Chondrocyte (in vitro differentiated cells): ENCODE measurements at places on chromosomes 4 and X. TPM values are rescaled to one million over a fixed set of nuclear protein-coding genes. Genes with fewer than 3 reads are reported as not detected.
A peak's percentile ranks its signal among the peaks of the same experiment; 100 is the strongest.

GRCh38 chrX:38211891-38212635, 8.6 kb downstream of the SRPX start:
- no peak for DNase-seq

- no peak for DNase-seq
Observed at GRCh38 chr4:47484168-47484567, 907 bp upstream of the ATP10D start.

DNA sequence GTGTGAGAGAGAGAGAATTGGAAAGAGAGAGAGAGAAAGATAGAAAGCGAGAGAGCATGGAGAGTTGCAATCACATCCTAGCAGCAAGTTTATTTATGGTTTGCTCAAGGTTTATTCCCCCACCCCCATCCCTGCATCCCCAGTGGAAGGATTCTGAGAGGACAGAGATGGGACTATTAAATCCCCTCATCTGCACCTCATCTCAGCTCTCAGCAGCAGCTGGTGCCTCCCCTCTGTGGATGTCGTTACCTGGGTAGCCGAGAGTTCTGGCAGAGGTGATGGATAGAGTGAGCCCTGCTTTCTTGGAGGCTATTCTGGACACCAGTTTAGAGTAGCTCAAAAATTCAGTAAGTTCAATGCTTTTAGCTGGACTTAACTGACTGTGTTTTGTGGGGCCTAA, 132.0 kb upstream of the RAI2 start:
- DNase-seq: no peak

DNA sequence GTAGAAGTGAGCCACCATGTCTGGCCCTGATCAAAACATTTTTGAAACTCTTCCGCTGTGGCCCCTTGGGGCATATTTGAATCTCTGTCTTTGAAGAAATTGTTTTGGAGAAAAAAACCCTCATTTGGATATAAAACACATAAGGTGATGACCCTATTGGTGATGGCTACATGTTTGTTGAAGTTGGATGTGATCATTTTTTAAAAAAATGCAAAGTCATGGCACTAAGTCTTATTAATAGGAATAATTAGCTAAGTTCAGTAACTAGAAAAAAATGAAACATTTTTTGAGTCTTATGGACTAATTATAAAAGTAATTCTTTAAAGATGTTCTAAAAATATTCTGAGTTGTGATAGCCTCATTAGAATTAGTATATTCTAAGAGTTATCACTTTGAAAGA, 17.9 kb upstream of the BBS7 start:
- DNase-seq: no peak

- no peak for DNase-seq
Observed at GRCh38 chr4:188887905-188888304, 748.7 kb downstream of the TRIML1 start.

GRCh38 chrX:5155301-5155700, 1073.4 kb downstream of the NLGN4X start:
- DNase-seq: no peak

DNA sequence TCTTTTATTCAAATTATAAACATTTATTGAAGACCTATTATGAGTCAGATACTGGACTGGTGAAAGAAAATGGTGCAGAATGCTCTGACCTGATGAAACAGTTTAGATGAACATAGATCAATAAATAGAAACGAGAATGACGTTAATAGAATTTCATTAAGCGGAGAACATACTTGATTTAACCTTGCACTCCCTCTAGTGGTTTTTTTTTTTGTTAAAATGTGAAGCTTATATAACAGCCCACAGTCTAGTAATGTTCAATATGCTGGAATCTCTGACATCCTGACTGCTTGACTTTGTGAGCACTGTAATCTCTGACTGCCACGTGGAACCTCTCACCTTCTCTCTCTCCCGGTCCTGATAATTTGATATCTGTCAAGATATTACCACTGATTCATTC, 32.3 kb downstream of the HDAC8 start:
- no peak for DNase-seq

DNA sequence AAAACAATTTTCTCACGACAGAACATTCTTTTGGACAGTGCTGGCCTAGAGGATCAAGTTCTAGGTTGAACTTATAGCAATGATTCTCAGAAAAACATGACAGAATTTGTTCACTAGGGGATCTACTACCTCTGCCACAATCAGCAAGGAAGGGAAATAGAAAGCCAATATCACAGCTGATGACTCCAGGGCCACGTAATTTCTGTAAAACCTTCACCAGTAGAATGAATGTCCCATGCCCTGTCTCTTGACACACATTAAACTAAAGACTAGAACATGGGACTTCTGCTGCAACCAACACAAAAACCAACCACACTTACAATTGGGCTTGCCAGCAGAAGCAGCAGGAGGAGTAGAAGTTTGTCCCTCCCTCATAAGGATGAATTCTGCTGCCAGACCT, 86.0 kb upstream of the NPFFR2 start:
- no peak for DNase-seq

- peak; percentile 92 for DNase-seq
Observed at GRCh38 chrX:153625271-153626024, 21.6 kb upstream of the DUSP9 start.

DNA sequence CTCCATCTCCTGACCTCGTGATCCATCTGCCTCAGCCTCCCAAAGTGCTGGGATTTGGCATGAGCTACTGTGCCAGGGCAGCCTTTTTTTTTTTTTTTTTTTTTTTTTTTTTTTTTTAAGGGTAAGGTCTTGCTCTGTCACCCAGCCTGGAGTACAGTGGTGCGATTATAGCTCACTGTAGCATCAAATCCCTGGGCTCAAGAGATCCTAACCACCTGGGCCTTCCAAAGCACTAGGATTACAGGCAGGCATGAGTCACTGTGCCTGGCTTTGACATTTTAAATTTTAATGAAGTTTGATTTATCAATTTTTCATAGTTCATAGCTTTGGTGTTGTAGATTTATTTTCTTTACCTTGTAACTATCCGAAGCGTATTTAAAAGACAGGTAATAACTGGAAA, 17.8 kb upstream of the OCIAD2 start:
- no peak for DNase-seq

GRCh38 chr4:117400039-117400835, 314.9 kb upstream of the TRAM1L1 start:
- DNase-seq: no peak

DNA sequence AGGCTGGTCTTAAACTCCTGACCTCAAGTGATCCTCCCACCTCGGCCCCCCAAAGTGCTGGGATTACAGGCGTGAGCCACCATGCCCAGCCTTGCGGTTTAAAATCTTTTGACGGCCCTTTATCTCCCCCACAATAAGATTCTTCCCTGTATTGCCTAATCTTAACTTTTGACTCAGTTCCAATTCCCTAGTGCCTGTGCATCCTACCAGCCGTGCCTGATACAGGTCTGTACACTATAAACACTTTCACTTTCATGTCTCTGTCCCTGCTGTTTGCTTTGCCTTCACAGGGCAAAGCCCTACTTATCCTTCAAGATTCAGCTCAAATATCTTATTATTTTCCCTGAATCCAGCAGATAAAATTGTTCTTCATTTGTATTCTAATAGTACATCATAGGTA, 74.6 kb downstream of the WDR44 start:
- DNase-seq: no peak

GRCh38 chr4:17851959-17852358, 41.2 kb downstream of the NCAPG start:
- no peak for DNase-seq

- no peak for DNase-seq
Observed at GRCh38 chr4:39255871-39256270, 73.5 kb downstream of the WDR19 start.

- no peak for DNase-seq
Observed at GRCh38 chrX:151754047-151754429, 19.5 kb downstream of the CNGA2 start.

DNA sequence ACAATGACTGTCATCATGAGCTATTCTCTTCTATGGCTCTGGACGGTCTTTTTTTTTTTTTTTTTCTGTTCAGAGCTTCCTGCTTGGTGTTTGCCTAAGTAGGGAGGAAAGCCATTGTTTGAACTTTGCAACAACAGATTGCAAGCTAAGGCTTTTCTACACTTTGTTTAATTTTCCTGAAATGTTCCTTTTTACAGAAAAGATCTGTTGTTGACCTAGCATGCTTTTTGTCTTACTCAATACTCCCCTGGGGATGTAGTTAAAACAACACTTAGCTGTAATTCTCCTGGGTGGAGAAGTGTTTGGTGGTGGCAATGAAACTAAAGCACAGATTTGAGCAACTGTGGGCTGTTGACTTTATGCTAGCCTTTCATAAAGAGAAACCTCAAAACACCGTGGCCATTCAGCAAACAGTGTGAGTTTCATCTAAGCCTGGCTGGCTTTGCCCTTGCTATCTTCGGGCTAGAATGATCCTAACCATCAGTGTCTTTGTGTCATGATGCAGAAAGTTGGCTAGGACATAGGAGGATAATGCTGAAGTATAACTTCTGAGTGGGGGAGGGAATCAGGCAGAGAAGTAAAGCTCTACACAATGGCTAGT, 110.5 kb downstream of the ANXA3 start:
- no peak for DNase-seq

- DNase-seq: no peak
Observed at GRCh38 chr4:169099771-169100180, 89.7 kb upstream of the CBR4 start.

DNA sequence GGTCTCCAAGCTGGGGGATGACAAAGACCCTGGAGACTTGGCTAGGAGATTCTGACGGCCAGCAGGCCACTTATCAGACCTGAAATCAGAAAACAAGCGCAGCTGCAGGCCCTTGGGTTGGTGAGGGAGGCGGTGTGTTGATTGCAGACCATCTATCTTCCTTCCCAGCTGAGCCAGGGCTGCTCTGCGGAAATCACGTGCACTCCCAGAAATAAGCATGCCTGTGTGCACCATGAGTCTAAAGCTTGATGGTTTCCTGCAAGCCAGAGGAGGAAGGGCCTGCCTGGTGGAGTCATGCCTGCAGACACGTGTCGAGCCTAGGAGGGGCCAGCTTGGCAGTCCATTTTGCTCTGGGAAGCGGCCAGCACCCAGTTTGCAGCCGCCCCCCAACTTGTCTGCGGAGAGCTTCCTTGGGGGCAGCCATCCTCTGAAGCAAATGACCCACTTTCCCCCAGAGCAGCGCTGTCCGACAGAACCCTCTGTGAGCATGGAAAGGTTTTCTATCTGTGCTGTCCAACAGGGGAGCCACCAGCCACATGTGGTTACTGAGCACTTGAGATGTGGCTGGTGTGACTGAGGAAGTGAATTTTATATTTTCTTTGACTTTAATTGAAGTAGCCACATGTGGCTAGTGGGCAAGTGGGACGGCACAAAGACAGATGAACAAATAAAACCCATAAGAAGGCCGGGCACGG, 175.7 kb upstream of the BCOR start:
- no peak for DNase-seq

DNA sequence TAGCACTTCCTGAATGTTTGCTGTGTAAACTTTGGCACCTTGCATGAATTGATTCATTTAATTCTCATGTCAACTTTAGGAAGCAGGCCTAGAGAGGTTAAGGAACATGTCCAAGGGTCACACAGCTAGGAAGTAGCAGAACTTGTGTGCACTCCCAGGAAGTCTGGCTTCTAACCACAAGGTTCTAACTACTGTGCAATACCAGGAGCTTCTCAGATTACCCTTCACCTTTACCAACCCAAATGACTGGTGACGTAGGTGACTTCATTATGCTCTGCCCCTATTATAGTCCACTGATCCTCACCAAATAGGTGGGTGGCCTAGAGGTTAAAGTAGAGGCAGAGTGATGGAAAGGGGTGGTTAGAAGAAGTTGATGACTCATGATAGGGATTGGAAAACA, 14.4 kb downstream of the AR start:
- DNase-seq: no peak

DNA sequence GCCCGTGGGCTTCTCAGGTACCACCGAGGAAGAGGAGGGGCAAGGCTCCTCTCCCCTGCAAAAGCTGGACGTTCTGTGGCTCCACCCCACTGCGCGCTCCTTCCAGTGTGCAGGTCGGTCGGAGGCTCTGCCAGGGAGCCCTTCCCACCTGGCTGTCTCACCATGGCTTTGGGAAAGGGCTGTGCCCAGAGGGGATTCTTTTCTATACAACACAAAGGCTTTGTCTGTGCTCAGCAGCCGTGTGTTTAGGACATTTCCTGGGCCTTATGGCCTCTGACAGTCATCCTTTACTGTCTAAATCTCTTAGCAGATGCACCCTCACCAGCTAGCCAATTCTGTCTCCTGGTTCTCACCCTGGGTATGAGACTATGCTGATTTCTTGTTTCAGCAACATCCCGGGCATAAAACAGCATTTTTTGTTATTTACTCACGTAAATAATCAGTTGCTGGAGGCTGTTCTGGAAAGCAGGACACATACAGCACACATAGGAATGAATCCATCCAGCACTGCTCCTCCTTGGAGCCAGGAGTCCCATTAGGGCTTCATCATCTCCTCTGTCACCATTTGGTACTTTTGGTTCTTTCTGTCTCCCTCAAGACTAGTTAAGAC, 20.4 kb upstream of the ATXN3L start:
- no peak for DNase-seq

- no peak for DNase-seq
Observed at GRCh38 chrX:116384406-116384954, 51.9 kb upstream of the SLC6A14 start.

GRCh38 chrX:20487227-20487626, 220.5 kb upstream of the RPS6KA3 start:
- no peak for DNase-seq

DNA sequence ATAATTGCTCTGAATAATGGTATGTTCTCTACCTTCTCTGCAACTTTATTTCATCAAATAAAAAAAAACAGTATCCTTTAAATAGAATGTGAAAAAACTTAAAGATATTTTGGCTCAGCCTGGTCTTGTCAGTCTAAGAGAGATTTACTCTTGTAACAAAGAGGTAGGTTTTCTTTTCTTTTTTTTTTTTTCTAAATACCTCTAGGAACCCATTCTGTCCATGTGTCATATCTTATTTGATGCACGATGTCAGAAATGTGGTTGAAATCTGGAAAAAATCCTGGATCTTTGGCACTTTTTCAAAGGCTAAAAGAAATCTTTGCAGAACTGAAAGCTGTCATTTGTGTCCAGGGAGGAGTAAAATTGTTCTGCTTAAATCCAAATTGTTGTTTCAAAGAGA, 17.3 kb upstream of the FGF5 start:
- DNase-seq: no peak

GRCh38 chr4:143358923-143359643, 22.4 kb downstream of the GAB1 start:
- DNase-seq: no peak

- no peak for DNase-seq
Observed at GRCh38 chr4:25050370-25051078, 19.8 kb upstream of the LGI2 start.

GRCh38 chr4:174808836-174809235, 20.2 kb downstream of the GLRA3 start:
- no peak for DNase-seq

- DNase-seq: no peak
Observed at GRCh38 chr4:98639523-98639922, 18.9 kb downstream of the TSPAN5 start.

GRCh38 chr4:180641495-180641894, 1601.7 kb upstream of the TENM3 start:
- no peak for DNase-seq

Gene CENPE
- 4.3 to 10.6 TPM (median 8.2 TPM) in 3 replicates for total RNA-seq

Gene FGF13
- total RNA-seq: not detected in 3 replicates

Gene STAP1
- not detected in 3 replicates for total RNA-seq

Gene GPC3
- total RNA-seq: 1.5 to 5.9 TPM (median 1.9 TPM) in 3 replicates

Gene PSAPL1
- total RNA-seq: not detected in 3 replicates

Gene TRPC5OS
- total RNA-seq: not detected in 3 replicates

Gene HTN3
- not detected in 3 replicates for total RNA-seq

Gene SMIM14
- total RNA-seq: 42.6 to 54.2 TPM (median 46.9 TPM) in 3 replicates

Gene HELQ
- 7.2 to 13.5 TPM (median 9.6 TPM) in 3 replicates for total RNA-seq

Gene YIPF7
- not detected in 3 replicates for total RNA-seq

Gene KLB
- not detected in 3 replicates for total RNA-seq

Gene FREM3
- total RNA-seq: not detected in 3 replicates

Gene ZAR1
- not detected in 3 replicates for total RNA-seq
